Lower leg skin (tissue), 4 donors: ENCODE measurements at places on chromosomes 4 and X. TPM values are rescaled to one million over a fixed set of nuclear protein-coding genes. Genes with fewer than 3 reads are reported as not detected.
A peak's percentile ranks its signal among the peaks of the same experiment; 100 is the strongest.

- DNase-seq = peak; percentile 16
Measured at GRCh38 chrX:13194291-13195103, 125.4 kb downstream of the ATXN3L start.

GRCh38 chr4:41795796-41796385, 47.4 kb upstream of the PHOX2B start:
- no peak for DNase-seq

Gene GPR34
- 4.1 TPM for total RNA-seq

DNA sequence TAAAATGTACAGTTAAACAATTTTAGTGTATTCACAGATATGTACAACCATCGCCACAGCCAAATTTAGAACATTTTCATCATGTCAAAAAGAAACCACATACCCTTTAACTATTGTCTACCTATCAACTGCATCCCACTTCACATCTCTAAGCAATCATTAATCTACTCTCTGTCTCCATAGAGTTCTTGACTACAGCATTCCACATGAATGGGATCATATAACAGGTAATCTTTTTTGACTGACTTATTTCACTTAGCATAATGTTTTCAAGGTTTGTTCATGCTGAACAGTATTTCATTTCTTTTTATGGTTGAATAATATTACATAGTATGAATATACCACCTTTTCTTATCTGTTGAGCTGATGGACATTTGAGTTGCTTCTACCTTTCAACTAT, 281.4 kb upstream of the EDA2R start:
- DNase-seq = no peak

DNA sequence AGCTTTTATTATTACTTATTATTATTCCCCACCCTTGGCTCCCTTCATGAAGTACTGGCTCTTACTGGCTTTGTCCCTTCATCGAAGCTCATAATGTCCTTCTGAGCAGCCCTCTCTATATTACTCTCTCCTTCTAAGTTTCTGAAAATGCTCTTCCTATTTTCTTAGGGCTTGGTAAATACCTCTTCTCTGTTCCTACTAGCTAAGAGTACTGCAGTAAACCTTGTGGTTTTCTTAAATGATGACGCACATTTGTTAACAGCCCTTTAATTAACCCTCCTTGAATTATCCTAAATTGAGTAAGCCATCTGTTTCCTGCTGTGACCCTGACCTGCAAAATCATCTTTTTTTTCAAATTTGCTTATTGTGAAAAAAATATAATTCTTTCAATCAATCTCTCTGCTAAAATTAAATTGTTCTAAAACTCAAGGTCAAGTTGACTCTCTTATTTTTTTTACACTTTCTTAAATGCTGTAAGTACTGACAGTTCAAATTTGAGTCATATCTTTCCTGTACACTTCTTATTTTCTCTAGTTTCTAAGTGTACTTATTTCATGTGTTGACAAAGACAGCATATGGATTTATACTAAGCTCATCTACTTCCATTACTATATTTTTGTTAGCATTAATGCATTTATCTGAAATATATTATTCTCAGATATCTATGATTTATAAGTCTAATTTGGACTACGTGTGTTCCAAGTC, 148.9 kb downstream of the ADAM29 start:
- no peak for DNase-seq

Gene GASK1B
- total RNA-seq = 5.7 TPM

DNA sequence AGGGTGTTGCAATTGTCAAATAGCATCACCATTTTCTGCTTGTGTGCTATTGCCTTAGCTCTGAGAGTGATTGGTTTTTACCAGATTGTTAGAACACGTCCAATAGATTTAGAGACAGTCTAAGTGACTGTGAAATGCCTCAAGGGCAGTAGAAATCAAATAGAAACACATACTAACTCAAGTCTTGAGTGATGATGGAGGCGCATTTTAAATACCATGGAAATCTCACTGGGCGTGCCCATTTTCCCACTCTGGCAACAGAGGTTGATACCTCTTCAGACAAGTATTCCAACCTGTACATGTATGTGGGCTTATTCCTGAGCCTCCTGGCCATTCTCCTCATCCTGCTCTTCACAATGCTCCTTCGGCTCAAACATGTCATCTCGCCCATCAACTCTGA, 7.2 kb downstream of the SERTM2 start:
- DNase-seq = no peak

- DNase-seq = no peak
Measured at GRCh38 chr4:104163820-104164219, 330.9 kb downstream of the CXXC4 start.

GRCh38 chr4:153916273-153916755, 127.4 kb upstream of the SFRP2 start:
- no peak for DNase-seq

DNA sequence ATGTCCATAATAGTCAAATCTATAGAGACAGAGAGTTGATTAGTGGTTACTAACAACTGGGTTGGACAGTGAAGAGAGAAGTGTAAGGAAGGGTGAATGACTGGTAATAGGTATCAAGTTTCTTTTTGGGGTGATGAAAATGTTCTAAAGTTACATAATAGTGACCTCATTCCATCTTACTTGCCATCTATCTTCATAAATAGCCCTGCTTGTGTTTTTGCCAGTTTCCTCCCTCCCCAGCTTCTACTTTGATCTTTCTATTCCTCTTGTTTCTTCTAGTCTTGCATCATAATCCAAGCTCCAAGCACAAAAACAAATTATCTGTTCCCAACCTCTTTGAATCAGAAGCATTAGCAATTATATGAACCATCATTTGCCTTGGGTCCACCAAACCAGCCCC, 40.2 kb upstream of the TET2 start:
- no peak for DNase-seq

Gene CCKAR
- not detected for total RNA-seq

Gene SLC4A4
- total RNA-seq = 0.49 TPM
